Omental fat pad (tissue), 4 donors: ENCODE measurements at places on chromosomes 2 and 18. TPM values are rescaled to one million over a fixed set of nuclear protein-coding genes. Genes with fewer than 3 reads are reported as not detected.
A peak's percentile ranks its signal among the peaks of the same experiment; 100 is the strongest.

DNA sequence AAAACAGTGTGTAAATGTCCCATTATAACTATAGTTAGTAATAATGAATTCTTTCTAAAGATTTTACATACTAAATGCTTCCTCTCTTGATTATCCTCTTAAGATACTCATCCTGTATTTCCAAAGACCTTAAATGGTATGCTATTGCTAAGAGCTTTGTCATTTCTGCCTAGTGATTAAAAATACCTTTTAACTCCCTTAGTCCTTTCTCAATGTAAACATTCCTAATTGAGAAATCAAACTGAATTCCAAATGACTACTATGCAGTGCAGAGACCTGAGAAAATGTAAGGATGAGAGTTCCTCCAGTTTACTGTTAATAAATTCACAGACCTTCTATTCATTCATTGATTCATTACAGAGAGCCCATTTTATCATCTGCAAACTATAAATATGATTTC is 86.9 kb downstream of the SOS1 start:
- DNase-seq, result no peak

DNA sequence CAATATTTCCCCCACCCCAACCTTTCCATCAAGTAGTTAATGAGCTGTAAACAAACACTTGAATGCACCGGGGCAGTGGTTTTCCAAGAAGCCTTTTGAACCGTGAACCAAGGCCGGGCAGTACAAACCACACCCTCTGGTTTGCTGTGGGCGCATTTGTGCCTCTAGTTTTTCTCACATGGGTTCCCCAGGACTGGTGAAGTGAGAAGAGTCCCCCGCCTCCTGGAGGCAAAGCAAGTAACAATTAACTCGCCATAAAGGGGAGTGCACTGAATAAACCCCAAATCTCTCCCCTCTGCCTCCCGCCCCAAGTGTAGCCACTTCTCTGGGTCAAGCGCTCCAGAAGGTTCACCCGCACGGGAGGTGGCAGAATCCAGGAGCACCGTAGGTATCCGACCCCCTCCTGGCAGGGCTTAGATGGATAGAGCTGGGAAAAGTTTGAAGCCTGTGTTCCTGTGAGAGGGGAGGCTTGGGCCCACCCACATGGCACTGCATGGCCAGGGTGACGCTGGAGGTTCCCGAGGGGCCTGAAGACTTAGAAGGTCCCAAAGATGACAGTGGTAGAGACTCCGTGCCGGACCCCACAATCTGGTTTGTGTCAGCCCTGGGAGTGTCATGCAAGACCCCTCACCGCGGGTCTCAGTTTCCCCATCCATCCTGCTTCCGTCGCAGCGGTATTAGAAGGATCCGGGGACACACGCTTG is 182.2 kb downstream of the SMAD2 start:
- DNase-seq, result no peak

DNA sequence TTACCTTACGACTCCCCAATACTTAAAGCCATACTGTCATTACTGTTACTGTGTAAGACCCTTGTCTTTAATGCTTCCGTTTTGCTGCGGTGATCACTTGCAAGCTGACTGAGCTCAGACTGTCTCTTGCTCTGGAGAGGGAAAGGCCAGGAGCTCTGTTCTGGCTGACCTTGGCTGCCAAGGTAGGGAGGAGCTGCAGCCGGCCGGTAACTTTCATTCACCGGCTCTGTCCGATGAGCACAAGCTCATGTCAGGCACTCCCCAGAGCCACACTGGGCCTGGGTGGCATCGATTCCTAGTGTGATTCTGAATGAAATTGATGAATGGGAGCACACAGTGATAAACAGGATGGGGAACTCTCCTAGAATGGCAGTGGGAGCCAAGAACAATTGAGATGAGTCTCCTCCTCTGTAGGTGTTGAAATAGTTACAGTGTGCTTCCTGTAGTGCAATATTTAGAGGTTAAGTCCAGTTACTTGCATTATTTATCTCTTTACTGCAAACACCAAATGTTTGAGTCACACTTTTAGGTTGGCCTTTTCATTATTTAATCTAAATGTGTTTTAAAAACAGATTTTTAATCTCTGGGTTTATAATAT is 100.9 kb downstream of the ATP9B start:
- no peak for DNase-seq

DNA sequence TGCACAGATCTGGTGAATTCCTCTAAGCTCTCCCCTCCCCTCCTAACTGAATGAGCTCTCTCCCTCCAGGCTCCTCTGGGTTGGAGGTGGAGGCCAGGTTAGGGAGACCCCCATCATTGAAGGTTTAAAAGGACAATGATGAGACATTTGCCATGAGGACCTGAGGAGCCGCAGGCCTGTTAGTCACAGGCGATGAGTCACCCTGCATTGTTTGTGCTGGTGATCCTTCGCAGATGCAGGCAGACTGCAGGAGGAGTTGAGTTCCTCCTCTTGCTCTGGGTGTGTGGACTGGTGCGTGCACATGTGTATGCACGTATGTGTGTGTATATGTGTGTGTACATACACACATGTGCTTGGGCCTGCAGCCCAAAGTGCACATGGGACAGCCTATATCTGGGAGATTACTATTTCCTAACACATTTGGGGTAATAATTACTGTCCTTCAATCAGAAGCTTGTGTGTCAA is 42.0 kb downstream of the MCFD2 start:
- peak; percentile 76 for DNase-seq

GRCh38 chr2:62704654-62705006 is 883 bp upstream of the EHBP1 start:
- DNase-seq, result no peak

- no peak for DNase-seq
These were observed 116.7 kb upstream of the AGAP1 start for GRCh38 chr2:235377176-235377575.

GRCh38 chr2:36059691-36060090 is 295.9 kb upstream of the CRIM1 start:
- no peak for DNase-seq

- DNase-seq, result no peak
These were observed 18.6 kb downstream of the GLI2 start for GRCh38 chr2:120754067-120754960.

GRCh38 chr2:136347981-136348380 is 230.0 kb upstream of the CXCR4 start:
- no peak for DNase-seq

The SLC30A3 gene
- total RNA-seq, result not detected

- no peak for DNase-seq
These were observed 177.1 kb downstream of the RNF144A start for GRCh38 chr2:7094231-7094741.

The TMEM247 gene
- not detected for total RNA-seq

The RESP18 gene
- total RNA-seq, result not detected

GRCh38 chr18:32674491-32674890 is 98.3 kb downstream of the KLHL14 start:
- DNase-seq, result no peak

- peak; percentile 48 for DNase-seq
These were observed 463 bp downstream of the PPP1CB start for GRCh38 chr2:28751956-28752630.

DNA sequence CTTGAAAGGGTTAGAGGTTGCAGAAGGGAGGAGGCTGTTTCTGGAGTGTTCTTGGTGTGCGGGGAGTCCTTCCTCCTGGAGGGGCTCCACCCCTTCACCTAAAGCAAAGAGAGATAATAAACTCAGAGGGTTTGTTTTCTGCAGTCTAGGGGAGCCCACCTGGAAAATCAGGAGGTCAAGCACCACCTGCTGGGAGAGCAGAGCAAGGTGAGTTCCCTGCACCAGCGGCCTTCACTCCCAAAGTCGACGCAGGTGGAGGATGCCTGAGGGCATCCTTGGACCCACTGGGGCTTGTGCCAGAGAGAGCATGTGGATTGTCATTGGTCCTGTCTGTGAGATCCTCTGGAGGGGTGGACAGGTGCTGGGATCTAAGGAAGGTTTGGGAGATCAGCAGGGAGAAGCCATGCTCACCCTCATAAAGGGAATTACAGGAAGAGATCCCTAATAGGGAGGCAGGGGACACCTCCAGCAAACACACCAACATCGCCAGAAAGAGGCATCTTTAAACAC is 116.7 kb downstream of the KCNF1 start:
- no peak for DNase-seq

GRCh38 chr2:130756053-130756873 is 923 bp downstream of the AMER3 start:
- no peak for DNase-seq

DNA sequence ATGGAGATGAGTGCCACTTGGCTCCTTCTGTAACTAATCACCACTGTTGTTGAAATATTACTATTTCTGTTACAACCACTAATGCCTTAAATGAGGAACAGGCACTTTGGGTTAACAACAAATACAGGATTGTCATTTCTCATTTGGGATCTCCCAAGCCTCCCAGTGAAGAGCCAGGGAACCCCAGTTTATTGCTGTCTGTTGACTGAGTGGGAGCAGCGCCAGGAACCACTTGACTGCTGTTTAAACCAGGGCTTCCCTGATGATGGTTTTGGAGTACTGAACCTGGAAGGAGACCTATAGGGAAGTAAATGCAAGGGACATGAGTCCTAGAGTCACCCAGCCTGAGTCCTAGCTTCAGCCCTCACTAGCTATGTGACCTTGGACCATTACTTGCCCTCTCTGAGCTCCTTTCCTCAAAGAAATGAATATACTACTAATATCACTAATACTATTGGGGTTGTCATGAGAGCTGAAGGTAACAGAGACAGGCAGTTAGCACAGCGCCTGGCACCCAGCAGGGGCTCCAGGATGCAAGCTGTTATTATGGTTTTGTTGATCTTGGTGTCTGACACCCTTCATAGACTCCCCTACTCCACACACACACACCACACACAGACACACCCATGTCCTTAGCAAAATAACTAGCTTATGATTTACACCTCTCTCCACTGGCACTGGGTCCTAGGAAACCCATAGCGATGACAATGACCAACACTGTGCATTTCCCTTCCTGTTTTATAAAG is 104.2 kb upstream of the FZD7 start:
- no peak for DNase-seq

The DNAJC5G gene
- not detected for total RNA-seq

The APLF gene
- 8.3 TPM for total RNA-seq
